Ascending aorta (tissue), 2 donors: ENCODE measurements at places on chromosomes 2 and 18. TPM values are rescaled to one million over a fixed set of nuclear protein-coding genes. Genes with fewer than 3 reads are reported as not detected.

The YES1 gene
- total RNA-seq: 30.5 TPM

DNA sequence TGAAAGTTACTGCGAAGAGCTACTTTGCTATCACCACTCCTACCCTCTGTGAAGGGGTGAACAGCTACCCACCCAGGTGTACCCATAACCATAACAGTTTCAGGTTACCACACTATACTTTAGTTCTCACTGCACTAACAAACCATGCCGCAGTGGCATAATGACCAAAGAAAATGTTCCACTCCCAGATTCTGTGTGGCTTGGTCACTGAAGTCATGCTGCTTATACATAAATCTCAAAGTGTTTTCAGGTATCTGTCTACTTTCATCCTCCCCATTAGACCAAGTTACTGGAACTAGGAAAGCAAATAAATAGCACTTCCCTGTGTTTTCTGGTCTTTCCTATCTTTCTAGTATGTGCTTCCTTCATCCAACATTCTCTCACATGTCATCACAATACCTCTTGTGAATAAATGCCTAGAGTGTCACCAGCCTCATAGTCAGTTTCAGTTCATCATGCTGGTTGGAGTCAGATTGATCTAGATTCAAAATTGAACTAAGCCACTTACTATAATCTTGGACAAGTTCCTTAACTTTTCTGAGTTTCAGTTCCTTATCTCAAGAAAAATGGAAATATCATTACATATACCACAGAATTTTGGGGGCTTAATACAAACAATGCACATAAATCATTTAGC lies 293.6 kb downstream of the FSIP2 start:
- H3K27me3 ChIP-seq: no peaks in the 10 kb centered on the region
- no peak overlapping the region for H3K4me3 ChIP-seq
- no peaks in the 10 kb centered on the region for H3K4me1 ChIP-seq
- no peak for DNase-seq

The TBC1D8 gene
- total RNA-seq: 17.8 TPM

The RAX gene
- not detected for total RNA-seq

DNA sequence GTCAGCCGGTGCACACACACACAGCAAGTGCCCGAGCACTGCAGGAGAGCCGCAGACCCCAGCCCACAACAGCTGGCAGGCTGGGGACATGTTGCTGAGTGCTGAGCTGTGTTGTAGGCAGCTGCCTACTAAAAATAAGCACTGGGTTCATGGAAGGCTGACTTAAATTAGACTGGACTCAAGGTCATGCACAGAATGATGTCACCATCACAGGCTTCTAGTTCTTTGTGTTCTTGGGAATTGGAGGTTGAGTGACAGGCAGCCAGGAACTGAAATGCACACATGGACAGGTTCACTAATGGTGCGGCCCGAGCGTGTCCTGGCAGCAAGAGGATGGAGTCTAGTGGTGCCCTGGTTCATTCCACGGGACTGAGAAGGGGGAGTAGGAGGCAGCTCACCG lies 71.3 kb downstream of the VWA3B start:
- peak overlapping the region; percentile 72 for H3K27ac ChIP-seq
- no peaks in the 10 kb centered on the region for H3K36me3 ChIP-seq
- no peaks in the 10 kb centered on the region for H3K27me3 ChIP-seq
- H3K4me3 ChIP-seq: peak overlapping the region; percentile 5
- peaks cover 28% of the 10 kb centered on the region for H3K4me1 ChIP-seq

The DCDC2C gene
- 2.4 TPM for total RNA-seq

DNA sequence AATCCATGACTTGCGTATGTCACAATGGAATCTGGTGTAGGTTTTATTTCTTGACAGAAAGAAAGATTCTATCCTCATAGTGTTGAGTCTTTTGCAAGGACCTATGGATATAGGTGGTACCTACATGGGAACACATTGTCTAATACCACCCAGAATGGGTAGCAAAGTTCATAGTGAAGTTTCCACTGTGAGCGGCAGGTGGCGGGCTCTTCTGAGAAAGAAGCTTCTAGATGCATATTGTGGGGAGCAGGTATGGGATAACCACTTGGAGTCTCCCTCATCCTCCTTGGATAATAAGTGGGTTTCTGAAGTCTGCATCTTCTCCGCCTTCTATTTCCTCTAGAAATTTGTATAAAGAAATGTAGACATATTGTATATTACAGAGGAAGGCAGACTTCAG lies 44.9 kb downstream of the LINC00305 start:
- no peak overlapping the region for H3K27ac ChIP-seq
- no peaks in the 10 kb centered on the region for H3K4me1 ChIP-seq
- no peak overlapping the region for H3K4me3 ChIP-seq
- H3K27me3 ChIP-seq: no peaks in the 10 kb centered on the region
- no peaks in the 10 kb centered on the region for H3K36me3 ChIP-seq
- no peak for DNase-seq

The KIAA2012 gene
- 0.11 TPM for total RNA-seq

DNA sequence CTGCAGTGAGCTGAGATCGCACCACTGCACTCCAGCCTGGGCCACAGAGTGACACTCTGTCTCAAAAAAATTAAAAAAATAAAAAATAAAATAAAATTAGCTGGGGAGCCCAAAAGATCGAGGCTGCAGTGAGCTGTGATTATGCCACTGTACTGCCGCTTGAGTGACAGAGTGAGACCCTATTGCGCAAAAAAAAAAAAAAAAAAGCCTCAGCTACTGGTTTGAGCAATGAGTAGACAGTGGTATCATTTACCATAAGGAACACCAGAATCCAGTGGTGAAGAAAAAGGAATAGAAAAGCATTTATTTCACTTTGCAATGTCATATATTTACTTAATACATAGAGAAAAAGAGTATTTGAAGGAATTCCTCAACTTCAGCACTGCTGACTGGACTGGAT lies 3.0 kb downstream of the SAP130 start:
- H3K36me3 ChIP-seq: peaks cover 11% of the 10 kb centered on the region
- H3K27ac ChIP-seq: no peak overlapping the region
- H3K4me1 ChIP-seq: peaks cover 12% of the 10 kb centered on the region
- no peaks in the 10 kb centered on the region for H3K27me3 ChIP-seq
- DNase-seq: no peak
- H3K4me3 ChIP-seq: no peak overlapping the region

DNA sequence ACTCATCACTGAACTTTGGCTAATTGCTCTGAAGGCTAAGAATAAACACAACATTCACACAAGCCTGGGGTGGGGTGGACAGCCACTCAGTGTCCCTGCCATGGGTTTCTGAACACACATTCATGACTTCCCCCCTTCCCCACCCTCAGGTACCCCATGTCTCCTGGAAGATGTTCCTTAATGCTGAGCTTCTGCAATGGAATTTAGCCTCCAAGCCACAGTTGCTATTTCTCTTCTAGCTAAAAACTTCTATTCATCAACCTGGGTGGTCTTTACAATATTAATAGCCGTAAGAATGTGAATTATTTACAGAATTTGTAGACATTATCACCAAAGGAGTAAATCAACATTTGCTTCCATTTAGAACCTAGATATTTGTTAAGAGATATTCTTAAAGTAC lies 175.1 kb downstream of the ACKR3 start:
- H3K36me3 ChIP-seq: no peaks in the 10 kb centered on the region
- H3K4me1 ChIP-seq: no peaks in the 10 kb centered on the region
- DNase-seq: no peak
- no peaks in the 10 kb centered on the region for H3K27me3 ChIP-seq
- no peak overlapping the region for H3K27ac ChIP-seq

- DNase-seq: no peak
- H3K4me3 ChIP-seq: no peak overlapping the region
- H3K4me1 ChIP-seq: peaks cover 29% of the 10 kb centered on the region
These were observed 10.6 kb upstream of the WIPF1 start for GRCh38 chr2:174607989-174608865.

The SLC9A4 gene
- not detected for total RNA-seq

DNA sequence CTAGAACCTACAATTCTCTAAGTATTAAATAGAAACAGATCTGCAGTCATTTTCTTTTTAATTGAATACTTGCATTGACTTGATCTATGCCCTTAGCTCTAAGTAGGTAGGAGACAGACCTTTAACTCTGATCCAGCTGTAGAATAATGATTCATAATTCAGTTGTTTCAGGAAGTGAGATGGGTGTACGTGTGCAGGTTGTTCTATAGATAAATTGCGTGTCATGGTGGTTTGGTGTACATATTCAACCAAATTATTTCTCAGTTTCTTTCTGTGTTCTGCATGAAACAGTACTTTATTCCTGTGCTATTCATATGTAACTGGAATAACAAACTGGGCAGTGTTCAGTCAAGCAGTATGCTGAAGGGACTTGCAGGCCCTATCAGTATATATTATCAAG lies 34.3 kb upstream of the CD226 start:
- no peak overlapping the region for H3K27ac ChIP-seq
- no peaks in the 10 kb centered on the region for H3K4me1 ChIP-seq
- H3K27me3 ChIP-seq: no peaks in the 10 kb centered on the region
- peaks cover 11% of the 10 kb centered on the region for H3K36me3 ChIP-seq
- no peak for DNase-seq

The SEMA4C gene
- total RNA-seq: 56.9 TPM

The IL1RN gene
- not detected for total RNA-seq

GRCh38 chr18:43310239-43310638 lies 32.9 kb upstream of the SYT4 start:
- H3K4me3 ChIP-seq: no peak overlapping the region
- no peak overlapping the region for H3K27ac ChIP-seq
- H3K4me1 ChIP-seq: no peaks in the 10 kb centered on the region

- DNase-seq: peak; percentile 65
- no peaks in the 10 kb centered on the region for H3K36me3 ChIP-seq
- H3K27ac ChIP-seq: peak overlapping the region; percentile 73
- no peak overlapping the region for H3K4me3 ChIP-seq
These were observed 41.2 kb downstream of the ASAP2 start for GRCh38 chr2:9247786-9248185.

DNA sequence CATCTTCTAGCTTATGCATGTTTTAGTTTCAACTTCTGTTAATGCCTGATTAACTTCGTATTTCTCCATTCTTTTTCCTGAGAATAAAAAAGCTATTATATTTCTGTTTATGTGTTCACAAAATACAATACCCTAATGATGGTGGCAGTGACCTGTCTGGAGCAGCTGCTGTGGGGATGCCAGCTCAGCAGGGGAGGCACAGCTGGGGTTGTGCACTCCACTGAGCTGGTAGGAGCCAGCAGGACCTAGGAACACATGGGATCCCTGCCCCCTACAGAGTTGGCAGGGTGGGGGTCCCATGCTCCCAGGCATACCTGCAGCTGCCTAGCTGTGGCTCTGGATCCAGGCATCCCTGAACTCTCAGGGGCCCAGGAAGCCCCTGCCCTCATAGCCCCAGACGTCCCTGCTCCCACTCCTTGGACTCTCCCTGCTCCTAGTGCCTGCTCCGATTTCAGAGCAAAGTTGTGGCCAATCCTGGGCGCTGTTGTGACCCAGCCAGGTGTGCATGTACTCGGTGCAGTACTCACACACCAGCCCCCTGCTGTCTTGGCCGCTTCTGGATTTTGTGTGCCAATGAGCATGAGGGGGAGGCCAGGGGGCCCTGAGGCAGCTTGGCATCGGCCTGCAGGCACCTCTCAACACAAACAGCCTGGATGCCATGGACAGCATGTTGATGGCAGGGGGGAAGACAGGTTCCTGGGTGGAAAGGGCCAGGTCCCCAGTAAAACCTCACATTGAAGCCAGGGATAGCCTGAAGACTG lies 546.0 kb downstream of the ZNF804A start:
- no peak overlapping the region for H3K27ac ChIP-seq
- H3K4me1 ChIP-seq: no peaks in the 10 kb centered on the region
- no peaks in the 10 kb centered on the region for H3K27me3 ChIP-seq
- H3K36me3 ChIP-seq: no peaks in the 10 kb centered on the region
- H3K4me3 ChIP-seq: no peak overlapping the region

DNA sequence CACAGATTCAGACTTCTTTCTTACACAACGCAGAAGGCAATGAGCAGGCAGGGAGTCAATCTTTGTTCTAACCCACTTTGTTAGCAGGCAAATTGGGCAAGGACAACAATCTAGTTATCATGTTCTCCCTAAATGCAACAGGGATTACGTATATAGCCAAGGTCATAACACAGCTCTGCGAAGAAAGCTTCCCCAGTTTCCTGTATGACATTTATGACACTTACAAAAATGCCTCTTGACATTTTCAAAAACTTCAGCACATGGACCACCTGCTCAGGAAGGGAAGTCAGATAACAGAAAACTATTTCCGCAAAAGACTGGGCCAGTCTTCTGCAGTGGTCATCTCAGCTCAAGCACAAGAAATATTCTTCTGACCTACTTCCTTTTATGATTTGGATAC lies 106.1 kb downstream of the IRS1 start:
- H3K4me3 ChIP-seq: no peak overlapping the region
- H3K27ac ChIP-seq: no peak overlapping the region

- peaks cover 51% of the 10 kb centered on the region for H3K36me3 ChIP-seq
- no peaks in the 10 kb centered on the region for H3K4me1 ChIP-seq
- no peak for DNase-seq
- no peaks in the 10 kb centered on the region for H3K27me3 ChIP-seq
- H3K27ac ChIP-seq: no peak overlapping the region
These were observed 15.0 kb downstream of the KCNJ13 start for GRCh38 chr2:232761301-232761907.

DNA sequence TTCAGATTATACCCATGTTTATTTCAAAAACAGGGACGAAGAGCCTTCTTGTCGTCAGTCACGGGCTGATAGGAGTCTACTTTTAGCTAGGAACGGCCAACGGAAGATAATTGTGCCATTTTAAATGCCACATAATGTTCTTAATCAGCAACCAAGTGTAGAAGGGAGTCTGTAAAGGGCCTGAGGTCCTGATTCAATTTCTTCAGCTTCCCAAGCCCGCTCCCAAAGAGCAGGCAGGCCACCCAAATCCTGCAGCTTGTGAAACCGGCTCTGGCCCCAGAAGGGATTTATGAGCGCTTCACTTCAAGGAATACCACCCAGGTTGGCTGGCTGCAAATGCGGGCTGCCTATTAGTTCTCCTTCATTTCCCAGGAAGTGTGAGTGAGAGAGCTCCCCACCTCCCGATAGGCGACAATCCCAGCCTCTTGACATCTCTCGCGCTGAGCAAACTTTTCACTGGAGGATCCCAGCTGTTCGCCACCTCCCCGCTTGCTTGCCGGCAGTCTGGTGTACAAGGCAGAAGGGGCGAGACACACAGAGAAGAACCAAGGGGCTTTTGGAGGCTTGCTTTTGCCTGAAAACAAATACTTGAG lies 272.9 kb downstream of the CDH20 start:
- no peaks in the 10 kb centered on the region for H3K27me3 ChIP-seq
- no peaks in the 10 kb centered on the region for H3K36me3 ChIP-seq

The ZBTB7C gene
- 8.1 TPM for total RNA-seq

DNA sequence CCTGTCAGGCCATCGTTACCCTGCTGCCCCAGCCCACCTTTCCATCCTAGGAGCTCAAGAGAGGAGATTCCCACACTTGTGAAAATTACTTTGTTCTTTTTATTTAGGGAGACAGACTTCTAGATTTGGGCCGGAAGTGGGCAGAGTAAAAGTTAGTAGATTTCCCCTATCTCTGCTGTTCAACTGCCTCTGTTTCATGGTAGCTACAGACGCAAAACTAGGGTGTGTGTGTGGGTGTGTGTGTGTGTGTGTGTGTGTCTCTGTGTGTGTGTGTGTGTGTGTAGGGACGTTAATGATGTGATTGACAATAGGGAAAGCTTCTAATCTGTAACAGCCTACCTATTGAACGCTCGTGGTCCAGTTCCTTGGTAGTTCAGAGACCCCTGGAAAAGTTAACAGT lies 438 bp downstream of the PSMA8 start:
- DNase-seq: no peak
- no peak overlapping the region for H3K4me3 ChIP-seq
- H3K4me1 ChIP-seq: no peaks in the 10 kb centered on the region
